ENCODE measurements at places on chromosomes 7 and 10.

DNA sequence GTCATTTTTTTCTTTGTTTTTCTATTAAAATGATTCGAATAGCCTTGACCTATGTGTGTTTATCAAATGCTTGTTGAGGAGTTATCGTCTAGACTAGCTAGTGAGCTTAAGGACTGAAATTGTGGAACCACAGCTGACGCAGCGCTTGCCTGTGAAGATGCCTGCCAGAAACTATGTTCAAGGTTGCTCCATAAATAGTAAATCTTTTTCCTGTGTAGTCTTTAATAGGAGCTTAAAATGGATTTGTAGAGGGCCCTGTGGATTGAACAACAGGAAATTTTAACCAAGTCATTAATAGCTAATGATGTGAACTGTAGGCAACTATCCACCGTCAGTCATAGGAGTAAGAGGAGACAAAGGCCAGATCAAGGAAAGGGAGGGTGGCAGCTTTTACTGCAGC, 145.1 kb downstream of the GNAI1 start:
- no peak for DNase-seq

- DNase-seq, result no peak
Observed at GRCh38 chr7:29194206-29194593, 375 bp upstream of the CHN2 start.

DNA sequence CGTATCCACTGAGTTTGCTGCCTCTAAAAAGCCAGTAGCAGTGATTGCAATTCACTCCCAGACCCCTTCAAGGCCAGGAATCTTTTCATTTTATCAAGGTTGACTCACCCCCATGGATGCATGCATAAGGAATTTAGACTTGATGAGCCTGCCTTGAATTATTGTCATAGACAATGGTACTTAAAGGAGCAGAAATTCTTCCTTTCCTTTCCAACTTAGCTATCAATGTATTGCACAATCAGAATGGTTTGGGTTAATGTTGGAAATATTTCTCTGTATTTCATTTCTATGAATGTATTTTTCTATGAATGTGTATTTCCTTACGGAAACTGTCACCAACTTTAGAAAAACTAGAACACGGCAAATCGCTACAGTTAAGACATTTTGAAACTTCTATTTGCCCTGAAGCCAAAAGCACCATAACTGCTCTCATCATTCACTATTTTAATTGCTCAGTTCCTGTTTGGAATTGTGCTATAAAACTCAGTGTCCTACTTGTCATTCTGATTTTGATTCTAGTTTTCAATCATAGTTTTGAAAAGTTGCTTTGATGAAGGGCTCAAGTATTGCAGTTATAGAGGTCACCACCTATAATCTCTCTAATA, 355.7 kb upstream of the AKR1E2 start:
- DNase-seq, result no peak

DNA sequence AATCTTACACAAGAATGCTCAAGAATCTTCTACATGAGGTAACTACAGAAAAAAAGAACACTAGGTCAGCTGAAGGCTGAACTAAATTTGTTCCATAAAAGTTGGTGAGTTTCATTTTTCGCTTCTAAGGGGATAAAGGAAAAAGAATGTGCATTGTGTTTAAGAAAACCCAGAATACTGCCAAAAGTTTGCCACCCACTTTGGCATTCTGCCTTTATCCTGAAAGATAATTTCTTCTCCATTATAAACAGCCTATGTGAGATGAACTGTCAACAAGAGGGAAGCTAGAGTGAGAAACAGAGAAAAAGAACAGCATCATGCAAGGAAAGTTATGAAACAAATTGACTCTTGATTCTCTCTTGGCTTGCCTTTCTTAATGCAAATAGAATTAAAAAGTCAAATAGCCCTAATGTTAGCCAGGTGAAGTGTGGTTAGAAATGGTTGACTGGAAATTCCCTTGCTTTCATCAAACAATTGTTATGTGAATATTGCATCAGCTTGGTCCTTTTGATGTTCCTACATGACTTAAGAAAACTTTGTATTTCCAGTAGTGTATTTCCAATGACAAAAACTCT, 25.8 kb downstream of the STEAP1 start:
- DNase-seq, result no peak

- no peak for DNase-seq
Observed at GRCh38 chr7:53205006-53205405, 169.6 kb downstream of the POM121L12 start.

DNA sequence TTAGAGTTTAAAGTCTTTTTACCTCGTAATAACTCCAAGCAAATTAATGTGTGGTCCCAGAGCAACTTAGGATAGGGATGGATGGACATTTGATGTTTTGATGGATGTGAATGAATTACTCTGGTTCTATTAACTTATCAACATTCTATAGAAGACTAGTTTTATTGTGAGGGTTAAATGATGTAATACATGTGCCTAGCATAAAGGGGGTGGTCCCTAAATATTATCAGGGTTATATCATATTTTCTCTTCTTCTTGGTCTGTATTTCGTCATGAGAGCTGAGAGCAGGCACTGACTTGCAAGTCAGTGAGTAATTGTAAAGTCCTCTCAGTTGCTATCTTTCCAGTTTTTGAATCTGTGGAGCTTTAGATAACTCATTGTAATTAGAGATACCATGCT, 219.3 kb downstream of the GATA3 start:
- DNase-seq, result no peak

- DNase-seq, result no peak
Observed at GRCh38 chr10:91797048-91797690, 1.1 kb upstream of the TNKS2 start.

- DNase-seq, result no peak
Observed at GRCh38 chr7:117485118-117485620, 5.3 kb downstream of the CFTR start.

DNA sequence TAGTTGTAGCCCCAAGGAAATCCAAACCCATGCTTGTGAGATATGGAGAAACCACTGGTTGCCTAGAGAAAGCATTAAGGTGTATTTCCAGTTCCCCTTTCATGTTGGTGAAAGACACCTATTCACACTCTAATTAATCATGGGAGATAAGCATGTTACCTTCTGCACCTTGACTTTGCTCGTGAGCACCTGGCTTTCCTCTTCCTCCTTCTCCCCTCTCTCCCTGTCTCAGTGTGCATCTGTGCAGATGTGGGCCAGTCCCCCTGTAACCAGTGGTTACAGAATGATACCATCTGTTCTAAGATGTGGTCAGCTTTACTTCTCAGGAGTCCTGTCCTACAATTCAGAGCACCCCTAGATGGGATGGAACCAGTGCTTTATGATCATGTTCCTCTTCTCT, 160.6 kb downstream of the LCOR start:
- DNase-seq, result no peak

GRCh38 chr10:76463111-76463510, 1031.7 kb downstream of the LRMDA start:
- no peak for DNase-seq

DNA sequence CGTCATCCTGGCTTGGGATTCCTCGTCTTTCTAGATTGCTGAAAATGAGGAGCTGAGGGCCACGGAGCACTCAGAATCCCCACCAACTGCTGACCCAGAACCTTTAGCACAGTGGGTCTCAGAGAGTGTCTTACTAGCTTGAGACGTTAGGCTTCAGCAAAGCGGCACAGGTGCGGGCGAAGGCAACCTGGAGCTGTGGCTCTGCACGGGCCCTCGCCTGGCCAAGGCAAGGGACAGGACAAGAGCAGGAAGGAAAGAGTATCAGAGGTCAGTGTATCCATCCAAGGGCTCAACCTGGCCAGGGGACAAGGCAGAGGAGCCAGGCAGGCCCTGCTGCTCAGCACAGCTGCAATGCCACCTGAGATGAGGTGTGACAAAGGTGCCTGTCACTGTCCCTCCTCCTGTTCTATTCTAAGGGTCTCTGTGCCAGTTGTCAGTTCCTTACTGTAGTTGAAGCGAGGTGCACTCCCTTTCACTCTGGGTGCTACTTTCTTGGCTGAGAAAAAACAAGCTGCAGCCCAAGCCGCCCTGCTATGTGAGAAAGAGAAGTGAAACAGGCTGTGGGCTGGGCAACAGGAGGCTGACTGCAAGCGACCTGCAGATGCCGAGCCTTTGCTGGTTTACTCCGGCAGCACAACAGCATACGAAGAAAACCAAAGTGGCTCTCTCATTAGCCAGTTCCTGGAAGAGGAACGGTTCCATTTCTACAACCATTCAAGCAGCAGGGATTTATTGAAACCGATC, 33.3 kb upstream of the KDM7A start:
- no peak for DNase-seq

DNA sequence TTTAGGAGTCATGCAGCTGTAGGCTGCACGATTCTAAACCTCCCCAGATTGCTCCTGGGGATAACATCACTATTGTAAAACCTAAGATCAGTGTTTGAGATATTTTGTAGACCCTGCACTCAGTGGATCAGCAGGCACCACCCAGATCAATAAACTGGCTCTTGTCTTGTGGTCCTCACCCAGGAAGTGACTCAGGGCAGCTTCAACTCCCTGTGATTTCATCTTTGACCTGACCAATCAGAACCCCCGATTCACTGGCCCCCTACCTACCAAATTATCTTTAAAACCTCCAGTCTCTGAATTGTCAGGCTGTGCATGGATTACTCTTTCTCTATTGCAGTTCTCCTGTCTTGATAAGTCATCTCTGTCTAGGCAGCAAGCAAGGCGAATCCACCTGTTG, 25.7 kb downstream of the ARL5B start:
- DNase-seq, result no peak

DNA sequence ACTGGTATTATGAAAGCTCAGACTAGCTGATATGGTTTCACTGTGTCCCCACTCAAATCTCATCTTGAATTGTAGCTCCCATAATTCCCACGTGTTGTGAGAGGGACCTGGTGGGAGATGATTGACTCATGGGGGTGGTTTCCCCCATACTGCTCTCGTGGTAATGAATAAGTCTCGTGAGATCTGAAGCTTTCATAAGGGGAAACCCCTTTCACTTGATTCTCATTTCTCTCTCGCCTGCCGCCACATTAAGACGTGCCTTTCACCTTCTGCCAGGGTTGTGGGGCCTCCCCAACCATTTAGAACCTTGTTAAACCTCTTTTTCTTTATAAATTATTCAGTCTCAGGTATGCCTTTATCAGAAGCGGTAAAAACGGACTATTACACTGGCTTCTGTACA, 40.3 kb downstream of the COL13A1 start:
- no peak for DNase-seq

DNA sequence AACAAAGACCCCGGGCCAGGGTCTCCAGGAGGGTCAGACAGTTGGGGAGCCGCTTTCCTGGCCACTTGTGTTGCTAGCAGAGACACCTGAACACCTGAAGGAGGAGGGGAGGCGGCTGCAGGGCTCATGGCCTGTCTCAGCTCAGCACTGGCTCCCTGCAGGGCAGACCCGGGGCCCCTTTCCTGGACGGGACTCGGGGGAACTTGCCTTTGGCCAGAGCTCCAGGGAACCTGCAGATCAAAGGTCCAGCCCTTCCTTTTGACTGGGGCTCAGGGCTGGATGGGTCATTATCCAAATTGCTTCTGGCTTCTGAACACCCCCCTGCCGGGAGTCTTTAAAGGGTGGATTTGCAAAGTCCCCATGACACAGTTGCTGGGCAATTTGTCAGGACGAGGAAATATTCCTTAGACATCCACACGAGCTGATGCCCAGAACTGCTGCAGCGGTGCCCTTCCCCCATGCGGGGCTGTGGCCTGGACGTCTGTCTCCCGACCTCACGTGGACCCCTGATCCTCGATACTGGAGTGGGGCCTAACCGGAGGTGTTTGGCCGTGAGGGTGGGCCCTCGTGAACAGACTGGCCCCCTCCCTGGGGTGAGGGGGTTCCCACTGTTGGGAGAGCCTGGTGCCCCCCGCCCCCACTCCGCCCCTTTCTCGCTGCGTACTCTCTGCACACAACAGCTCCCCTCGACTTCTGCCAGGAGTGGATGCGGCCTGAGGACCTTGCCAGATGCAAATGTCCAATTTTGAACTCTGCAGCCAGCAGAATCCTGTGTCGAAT, 194.3 kb downstream of the ELFN1 start:
- DNase-seq, result no peak

DNA sequence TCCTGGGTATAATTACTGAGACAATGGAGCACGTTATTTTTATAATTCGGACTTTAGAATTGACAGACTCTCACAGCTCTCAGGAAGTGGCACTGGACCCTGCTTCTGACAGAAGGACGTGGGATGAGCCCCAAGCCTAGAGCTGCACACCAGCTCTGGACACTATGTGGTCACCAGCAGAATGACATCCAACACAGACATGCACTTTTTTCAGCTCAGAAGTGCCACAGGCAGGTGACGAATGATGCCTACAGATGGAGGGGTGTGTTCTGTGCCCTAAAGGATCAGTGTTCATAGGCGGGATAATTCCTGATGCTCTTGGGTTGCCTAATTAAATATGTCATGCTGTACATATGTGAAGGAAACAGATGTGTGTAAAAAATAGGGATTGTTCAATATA, 87.9 kb downstream of the VIPR2 start:
- no peak for DNase-seq

- DNase-seq, result no peak
Observed at GRCh38 chr10:96339956-96340904, 18.6 kb downstream of the OPALIN start.

GRCh38 chr7:30263090-30263710, 21.2 kb upstream of the ZNRF2 start:
- no peak for DNase-seq
